ENCODE measurements at places on chromosomes 3 and 15.
A peak's percentile ranks its signal among the peaks of the same experiment; 100 is the strongest.

DNA sequence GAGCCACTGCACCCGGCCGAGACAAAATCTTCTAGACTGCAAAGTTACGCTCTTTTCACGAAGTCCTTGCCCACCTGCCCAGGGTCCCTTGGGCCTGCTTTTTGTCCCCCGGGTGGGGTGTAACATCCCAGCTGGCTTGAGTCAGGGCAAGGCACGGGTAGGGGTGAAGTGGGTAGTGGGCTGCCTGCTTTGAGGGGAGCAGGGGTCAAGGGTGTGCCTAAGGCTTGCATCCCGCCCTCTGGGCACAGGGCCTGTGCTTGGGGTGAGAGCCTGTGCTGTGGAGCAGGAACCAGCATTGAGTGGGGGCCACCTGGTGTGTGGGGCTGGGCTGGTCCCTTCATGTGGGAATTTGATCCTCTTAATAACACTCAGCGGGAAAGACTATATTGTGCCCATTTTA is 74.6 kb downstream of the KLF13 start:
- no peak for DNase-seq

GRCh38 chr15:74226761-74227540 is 9.2 kb upstream of the CCDC33 start:
- DNase-seq: no peak

- DNase-seq: no peak
These were observed 30.0 kb upstream of the TRAK1 start for GRCh38 chr3:42061025-42061712.

GRCh38 chr3:124113485-124113884 is 121.6 kb upstream of the ROPN1 start:
- DNase-seq: no peak

DNA sequence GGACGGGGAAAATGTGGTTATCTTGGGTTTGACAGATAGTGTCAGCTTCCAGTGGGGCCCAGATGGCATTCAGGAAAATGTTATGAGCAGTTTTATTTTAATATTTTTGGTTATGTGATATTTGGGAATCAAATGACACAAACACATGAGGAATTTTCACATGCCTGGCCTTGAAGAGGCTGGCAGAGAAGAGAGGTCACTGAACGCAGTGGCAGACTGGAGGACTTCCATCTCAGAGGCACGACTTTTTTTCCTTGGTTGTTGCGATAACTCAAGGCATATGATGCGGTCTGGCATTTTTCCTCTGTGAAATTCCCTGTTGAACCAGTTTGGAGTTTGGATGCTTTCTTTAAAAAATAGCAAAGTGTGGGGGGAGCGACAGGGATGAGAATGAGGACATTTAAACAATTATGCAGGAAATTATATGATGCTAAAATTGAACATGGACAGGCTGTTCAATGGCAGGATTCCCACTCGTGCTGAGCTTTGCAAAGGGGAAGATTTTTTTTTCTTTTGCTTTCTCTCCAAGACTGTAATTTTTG is 36.9 kb upstream of the ARPP21 start:
- DNase-seq: no peak

GRCh38 chr3:170997961-170998913 is 28.3 kb downstream of the SLC2A2 start:
- DNase-seq: no peak

DNA sequence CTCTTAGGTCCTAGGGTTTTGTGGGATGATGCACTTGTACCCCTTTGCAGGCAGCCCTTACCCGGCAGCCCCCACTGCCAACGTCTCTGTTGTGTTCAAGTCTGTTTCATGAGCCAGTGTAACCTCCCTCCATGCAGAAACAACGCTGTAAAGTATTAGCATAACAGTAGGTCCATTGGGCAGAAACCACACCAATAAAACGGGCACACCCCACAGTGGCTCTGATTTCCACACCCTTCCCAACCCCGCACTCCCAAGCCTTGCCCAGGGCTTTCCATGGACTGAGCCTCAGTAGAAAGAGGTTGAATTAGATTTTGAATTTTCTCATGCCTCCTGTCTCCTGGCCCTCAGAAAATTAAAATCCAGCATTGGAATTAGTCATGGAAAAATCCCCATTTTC is 124.5 kb downstream of the CACNA1D start:
- no peak for DNase-seq

DNA sequence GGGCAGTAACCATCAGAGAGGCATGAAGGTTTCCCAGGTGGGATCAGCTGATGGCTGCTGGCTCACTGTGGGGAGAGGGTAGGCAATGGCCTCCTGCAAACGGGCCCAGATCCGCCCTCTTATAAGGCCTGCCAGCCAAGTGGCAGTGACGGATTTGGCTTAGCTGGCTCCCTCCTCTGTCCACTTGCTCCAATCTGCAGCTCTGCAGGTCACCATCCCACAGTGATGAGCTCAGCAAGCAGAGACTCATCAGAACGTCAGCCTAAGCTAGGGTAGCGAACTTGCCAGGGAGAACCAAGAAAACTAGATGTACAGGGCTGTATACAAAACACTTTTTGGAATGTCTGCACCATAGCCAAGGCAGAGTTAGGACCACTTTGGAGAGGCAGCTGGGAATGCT is 62.8 kb upstream of the DCLK3 start:
- DNase-seq: no peak

GRCh38 chr3:59456852-59457485 is 407.1 kb upstream of the CFAP20DC start:
- DNase-seq: no peak

DNA sequence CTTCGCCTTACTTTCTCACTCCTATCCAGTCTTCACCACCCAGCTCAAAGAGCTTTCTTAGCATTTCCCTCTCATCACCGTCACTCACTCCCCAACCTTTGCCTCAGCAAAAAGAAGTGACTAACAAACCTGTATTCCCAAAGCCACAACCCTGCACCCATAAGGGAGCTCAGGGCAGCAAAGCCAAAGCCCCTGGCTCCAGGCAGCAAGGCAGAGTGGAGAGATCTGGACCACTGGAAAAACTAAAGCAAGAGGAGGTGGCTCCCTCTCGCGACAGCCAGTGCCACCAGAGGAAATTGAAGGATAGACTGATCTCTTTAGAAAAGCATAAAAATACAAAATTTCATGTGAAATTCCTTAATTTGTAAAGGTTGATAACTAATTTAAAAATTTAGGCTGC is 25.1 kb upstream of the CDCP1 start:
- no peak for DNase-seq

DNA sequence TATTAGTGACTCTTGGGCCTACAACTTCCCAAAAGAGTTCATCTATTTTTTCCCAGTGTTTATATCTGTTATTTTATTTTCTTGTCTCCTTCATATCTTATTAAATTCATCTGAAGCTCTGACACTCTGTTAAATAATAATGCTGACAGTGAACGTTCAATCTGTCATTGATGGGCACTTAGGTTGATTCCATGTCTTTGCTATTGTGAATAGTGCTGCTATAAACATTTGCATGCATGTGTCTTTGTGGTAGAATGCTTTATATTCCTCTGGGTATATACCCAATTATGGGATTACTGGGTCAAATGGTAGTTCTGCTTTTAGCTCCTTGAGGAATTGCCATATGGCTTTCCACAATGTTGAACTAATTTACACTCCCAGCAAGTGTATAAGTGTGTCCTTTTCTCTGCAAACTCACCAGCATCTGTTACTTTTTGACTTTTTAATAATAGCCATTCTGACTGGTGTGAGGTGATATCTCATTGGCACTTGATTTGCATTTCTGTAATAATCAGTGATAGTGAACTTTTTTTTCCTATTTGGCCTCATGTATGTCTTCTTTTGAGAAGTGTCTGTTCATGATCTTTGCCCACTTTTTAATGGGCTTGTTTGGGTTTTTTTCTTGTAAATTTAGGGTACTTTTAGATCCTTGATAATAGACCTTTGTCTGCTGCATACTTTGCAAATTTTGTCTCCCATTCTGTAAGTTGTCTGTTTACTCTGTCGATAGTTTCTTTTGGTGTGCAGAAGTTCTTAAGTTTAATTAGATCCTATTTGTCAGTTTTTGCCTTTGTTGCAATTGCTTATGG is 122.5 kb downstream of the LEKR1 start:
- no peak for DNase-seq

DNA sequence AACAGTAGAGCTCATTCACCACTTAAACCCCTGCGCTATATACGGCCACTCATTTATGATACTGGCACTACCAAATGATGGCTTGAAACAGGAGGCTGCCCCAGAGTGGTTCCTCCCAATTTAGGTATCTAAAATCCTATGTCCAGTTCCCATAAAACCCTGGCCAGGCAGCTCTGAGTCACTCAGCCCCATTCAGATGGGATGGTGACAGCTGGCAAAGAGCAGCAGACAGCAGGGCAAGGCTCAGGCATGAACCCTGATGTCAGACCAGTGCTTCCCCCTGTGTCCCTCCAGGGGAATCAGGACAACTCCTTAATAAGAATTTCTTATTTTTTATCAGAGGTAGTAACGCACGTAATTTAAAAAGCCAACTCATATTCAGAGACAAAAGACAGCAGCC is 77.2 kb upstream of the RNU6-1 start:
- no peak for DNase-seq

- no peak for DNase-seq
These were observed 18.8 kb upstream of the CFAP161 start for GRCh38 chr15:81115054-81115939.

- no peak for DNase-seq
These were observed 31.7 kb upstream of the SYNM start for GRCh38 chr15:99073008-99073717.

DNA sequence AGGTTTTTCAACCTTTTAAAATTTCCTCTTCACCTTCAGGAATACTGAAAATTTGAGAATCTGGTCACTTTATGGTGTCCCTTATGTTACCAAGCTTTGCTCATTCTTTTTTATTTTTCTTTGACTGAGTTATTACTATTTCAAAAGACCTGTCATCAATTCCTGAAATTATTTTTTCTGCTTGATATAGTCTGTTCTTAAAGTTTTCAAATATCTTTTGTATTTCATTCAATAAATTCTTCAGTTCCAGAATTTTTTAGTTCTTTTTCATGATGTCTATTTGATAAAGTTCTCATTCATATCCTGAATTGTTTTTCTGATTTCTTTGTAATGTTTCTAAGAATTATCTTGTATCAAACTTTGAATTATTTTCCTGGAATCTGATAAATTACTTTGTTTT is 63.9 kb downstream of the UQCC5 start:
- DNase-seq: no peak

DNA sequence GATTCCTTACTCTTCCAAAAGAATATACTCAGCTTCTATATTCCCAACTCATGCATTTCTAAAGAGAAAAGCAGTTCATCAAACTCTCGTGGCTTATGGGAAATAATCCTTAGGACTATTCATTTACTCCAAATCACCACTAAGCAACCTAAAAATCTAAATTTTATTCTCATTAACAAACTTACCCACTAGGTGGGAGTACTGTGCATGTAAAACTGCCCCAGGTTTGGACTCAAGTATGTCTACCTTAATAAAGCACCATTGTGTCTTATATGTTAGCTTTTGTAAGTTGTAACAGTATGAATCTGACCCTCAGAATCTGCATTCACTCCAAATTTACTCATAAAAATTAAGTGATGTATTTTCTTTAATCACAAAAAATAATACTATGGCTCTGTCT is 25.3 kb downstream of the RAD18 start:
- peak; percentile 26 for DNase-seq

DNA sequence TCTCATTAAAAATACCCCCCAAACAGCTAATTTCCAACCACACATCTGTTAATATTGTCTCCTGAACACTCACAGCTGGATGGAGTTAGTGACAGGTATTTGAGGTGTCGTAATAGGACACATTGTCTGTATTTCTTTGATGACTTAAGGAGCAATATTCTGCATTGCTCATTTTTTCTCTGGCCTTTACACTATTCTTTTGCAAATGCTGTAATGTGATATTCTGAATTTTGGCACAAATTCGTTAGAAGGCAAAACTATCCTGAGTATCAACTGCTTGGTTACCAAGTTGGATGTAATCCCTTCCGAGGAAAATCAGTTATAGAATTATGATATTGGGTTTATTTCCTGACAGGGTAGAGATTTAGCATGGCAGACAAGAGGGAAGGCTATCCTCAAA is 1030.2 kb downstream of the MCTP2 start:
- no peak for DNase-seq

DNA sequence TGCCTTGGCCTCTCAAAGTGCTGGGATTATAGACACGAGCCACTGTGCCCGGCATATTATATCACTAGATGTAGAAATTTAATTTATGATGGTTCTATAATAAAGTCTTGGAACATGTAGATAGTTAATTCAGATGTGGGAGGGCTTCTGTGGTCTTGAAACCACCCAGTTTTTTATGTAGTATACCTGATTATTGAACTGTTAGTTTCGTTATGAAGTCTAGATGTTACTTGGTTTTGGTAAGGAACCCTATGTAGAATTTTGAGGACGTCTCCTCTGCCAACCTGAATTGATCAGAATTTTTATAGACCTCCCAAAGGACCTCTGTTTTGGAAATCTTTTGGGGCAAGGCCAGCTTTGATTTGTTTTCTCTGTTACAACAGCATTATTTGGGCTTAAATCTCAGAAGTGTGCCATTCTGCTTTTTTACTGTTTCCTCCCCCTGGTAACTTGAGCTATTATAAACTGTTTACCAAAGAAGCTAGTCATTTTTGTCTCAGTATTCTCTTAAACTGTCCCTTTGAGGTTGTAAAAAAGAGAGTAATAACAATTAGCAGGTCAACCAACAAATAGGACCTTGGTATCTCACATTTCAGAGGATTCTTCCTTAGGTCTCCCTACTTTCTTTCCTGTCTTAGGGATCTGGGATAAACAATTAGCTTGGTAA is 20.8 kb downstream of the AKAP13 start:
- no peak for DNase-seq

DNA sequence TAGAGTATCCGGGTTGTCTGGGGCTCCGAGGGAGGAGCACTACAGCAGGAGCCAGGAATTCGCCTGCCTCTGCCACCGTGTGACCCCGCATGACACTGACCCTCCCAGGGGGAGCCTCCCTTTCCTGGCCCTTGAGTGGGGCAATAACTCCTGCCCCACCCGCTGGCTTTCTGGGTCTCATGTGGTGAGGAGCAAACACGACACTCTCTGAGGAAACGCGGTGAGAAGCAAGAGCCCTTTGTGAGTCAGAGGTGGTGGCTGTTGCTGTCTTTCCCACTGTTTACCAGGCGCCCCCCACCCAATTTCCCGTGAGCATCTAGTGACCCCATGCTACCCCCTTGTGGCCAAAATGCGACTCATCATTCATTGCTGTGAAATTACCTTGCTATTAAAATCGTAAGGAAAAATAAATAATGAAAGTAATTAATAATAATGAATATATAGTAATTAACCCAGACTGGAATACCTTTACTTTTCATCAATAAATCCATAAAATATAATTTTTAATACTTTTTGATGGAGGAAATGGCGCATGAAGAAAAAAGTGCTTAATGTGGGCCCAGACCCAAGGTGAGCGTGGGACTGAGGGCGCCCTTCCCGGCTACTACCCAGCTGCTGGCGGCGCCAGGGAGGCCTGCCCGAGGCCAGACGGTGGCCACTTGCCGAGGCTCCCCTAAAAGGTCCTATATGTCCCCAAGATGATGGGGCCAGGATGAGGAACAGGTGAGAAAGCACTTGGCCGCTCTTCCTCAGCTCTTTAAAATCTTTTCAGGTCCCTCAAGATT is 29.3 kb downstream of the CCNL1 start:
- peak; percentile 66 for DNase-seq

- no peak for DNase-seq
These were observed 42.0 kb upstream of the SPTSSB start for GRCh38 chr3:161413127-161413854.

Measured in Caki2 (cell line).